Ascending aorta (tissue), 2 donors: ENCODE measurements at places on chromosomes 11 and 22.

DNA sequence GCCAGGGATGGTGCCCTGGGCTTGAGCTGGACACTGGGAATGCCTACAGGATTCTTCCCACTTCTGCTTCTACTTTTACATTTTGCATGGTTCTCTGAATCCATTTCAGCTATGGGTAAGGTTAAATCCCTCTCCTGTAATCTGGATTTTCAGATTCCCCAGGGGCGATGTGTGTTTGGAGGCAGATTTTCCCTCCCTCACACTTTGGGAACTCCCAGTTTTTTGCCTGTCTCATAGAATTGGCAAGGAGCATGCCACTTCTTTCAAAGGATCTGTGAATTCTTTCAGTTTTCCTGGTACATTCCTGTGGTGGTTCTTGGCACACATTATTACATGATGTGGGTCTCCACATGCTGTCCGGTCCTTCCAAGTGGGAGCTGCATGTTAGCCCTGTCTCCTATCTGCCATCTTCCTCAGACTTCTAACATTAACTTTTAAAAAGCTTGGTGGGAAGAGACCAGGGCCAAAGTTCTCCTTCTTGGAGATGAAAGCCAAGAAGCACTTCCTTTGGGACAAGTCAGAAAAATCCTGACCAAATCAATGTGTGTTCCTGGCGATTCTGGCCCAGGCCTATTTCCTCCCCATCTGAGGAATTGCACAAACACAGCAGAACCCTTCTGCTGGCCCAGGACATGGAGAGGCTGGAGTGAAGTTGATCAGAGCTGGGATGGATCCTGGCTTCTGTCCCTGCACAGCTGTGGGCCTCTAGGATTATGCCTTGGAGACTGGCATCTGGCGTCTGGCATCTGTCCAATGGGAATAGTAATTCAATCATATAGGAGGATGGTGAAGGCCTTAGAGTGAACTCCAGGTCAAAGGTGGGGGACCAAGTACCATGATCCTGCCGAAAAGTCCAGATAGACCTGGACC is 5.4 kb upstream of the APOL2 start:
- H3K4me1 ChIP-seq = peaks cover 17% of the 10 kb centered on the region
- no peaks in the 10 kb centered on the region for H3K36me3 ChIP-seq

DNA sequence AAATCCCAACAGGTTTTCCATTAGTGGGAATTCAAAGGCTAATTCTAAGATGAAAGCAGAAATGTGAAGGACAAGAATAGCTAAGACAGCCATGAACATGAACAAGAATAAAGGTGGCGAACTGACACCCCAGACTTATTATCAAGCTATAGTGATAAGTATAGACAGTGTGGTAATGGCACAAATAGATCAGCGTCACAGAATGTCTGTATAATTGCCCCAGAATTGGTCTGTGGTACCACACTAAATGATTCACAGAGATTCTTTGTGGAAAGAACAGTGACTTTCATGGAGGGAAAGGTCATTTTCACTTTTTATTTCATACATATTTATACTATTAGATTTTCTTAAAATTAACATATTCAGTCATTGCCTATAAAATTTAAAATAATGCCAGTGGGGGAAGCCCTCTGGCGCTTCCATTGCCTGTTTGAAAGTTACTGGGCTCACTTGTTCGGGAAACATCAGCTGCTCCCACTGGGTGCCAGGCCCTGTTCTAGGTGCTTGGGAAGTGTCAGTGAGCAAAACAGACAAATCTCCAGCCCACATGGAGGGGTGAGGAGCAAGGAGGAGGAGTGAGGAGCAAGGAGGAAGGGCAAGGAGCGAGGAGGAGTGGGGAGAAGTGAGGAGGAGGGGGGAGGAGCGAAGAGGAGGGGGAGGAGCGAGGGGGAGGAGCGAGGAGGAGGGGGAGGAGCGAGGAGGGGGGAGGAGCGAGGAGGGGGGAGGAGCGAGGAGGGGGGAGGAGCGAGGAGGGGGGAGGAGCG is 11.3 kb upstream of the NLRP6 start:
- no peak for DNase-seq
- H3K4me1 ChIP-seq = no peaks in the 10 kb centered on the region
- no peaks in the 10 kb centered on the region for H3K36me3 ChIP-seq

- H3K27me3 ChIP-seq = no peaks in the 10 kb centered on the region
- H3K4me1 ChIP-seq = no peaks in the 10 kb centered on the region
- no peaks in the 10 kb centered on the region for H3K36me3 ChIP-seq
- H3K4me3 ChIP-seq = no peak overlapping the region
- H3K27ac ChIP-seq = no peak overlapping the region
Measured at GRCh38 chr22:46454504-46455269, 82.7 kb downstream of the CELSR1 start.

DNA sequence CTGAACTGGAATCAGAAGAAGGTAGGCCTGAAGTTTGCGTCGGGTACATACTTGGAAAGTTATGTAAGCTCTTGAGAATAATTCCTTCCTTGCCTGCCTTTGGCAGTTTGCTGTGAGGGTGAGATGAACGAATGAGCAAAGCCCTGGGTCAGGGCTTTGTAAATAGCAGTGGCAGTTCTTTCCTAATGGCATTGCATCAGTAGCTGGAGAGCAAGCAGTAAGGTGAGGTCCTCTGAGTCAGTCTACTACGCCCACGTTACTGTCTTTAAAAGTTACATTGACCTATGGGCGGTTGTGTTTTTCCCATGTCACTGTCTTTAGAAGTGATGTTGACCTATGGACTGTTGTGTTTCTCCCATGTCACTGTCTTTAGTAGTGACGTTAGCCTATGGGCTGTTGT is 179.1 kb upstream of the E2F8 start:
- no peak overlapping the region for H3K27ac ChIP-seq
- no peak overlapping the region for H3K4me3 ChIP-seq
- H3K4me1 ChIP-seq = no peaks in the 10 kb centered on the region
- DNase-seq = no peak
- H3K36me3 ChIP-seq = no peaks in the 10 kb centered on the region

GRCh38 chr22:27032091-27032761 is 374.8 kb downstream of the MIAT start:
- no peaks in the 10 kb centered on the region for H3K27me3 ChIP-seq
- peaks cover 2% of the 10 kb centered on the region for H3K4me1 ChIP-seq
- no peaks in the 10 kb centered on the region for H3K36me3 ChIP-seq

GRCh38 chr11:130220311-130221035 is 60.9 kb downstream of the ST14 start:
- H3K36me3 ChIP-seq = no peaks in the 10 kb centered on the region
- no peaks in the 10 kb centered on the region for H3K27me3 ChIP-seq
- H3K27ac ChIP-seq = no peak overlapping the region
- no peak for DNase-seq
- H3K4me3 ChIP-seq = no peak overlapping the region

DNA sequence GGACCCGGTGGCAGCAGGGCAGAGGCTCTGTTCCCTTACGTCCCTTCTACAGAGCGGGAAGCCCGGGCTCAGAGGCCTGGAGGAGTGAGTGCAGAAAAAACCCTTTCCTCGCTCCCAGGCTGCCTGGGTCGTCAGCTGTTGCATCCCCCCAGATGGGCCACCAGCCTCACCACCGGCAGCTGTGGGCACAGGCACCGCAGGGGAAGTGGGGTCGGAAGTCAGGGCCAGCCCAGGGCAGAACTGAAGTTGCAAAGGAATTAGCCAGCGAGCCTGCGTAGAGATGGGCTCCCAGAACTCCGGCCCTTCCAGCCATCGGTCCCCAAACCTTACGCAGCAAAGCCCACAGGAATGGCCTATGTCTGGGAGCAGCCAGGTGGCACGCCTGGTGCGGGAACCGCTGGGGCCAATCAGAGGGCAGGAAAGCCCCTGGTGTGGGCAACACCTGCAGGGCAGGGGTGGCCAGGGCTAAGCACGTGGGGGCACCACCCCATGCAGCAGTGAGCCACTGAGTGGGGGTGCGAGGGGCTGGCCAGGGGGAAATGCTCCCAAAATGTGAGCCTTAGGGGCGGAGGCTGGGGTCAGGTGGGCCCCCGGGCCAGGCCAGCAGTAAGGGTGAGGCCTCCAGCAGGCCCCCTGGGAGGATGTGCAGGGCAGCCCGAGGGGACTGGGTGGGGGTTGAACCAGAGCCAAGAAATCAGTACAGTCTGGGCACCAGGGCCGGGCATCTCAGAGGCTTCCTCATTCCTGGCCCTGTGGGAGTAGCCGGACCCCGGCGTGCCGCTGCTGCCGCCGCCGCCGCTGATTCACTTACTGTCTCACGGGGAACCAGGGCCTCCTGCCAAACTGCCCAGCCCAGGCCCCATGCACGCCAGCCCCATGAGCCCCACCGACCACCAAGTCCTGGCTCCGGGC is 58.2 kb downstream of the WNT7B start:
- H3K4me1 ChIP-seq = no peaks in the 10 kb centered on the region
- DNase-seq = no peak
- H3K27me3 ChIP-seq = no peaks in the 10 kb centered on the region
- no peak overlapping the region for H3K27ac ChIP-seq
- no peaks in the 10 kb centered on the region for H3K36me3 ChIP-seq
- no peak overlapping the region for H3K4me3 ChIP-seq

DNA sequence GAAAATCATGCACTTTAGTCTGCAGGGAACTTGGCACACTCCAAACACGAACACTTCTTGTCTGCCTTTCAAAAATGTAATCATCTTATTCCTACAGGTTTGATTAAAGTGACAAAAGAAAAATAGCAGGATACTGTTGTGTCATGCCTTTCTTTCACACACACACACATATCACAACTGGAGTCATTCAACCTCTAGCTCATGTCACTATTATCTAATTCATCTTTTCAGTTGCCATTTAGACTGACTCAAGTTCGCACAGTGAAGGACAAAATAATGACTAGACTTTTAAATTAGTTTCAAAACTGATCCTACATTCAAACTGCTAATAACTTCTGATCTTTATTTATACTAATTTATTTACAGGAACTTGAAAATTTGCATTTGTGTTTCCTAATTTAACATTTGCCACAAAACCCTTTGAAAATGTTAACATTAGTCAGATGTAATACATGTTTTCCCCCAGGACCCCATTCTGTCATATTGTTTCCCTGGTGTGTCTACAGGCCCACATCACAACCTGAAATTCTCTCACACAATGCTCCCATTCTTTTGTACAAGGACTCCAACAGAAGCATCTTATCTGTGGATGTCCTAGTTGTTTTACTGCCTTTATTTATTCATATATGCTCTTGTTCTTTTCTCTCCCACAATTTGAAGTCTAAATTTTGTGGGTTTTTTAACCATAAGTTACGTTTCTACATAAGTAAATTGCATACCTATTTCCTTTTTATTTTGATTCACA is 171.1 kb downstream of the GRIA4 start:
- H3K4me1 ChIP-seq = no peaks in the 10 kb centered on the region
- H3K36me3 ChIP-seq = no peaks in the 10 kb centered on the region
- no peaks in the 10 kb centered on the region for H3K27me3 ChIP-seq
- no peak for DNase-seq

DNA sequence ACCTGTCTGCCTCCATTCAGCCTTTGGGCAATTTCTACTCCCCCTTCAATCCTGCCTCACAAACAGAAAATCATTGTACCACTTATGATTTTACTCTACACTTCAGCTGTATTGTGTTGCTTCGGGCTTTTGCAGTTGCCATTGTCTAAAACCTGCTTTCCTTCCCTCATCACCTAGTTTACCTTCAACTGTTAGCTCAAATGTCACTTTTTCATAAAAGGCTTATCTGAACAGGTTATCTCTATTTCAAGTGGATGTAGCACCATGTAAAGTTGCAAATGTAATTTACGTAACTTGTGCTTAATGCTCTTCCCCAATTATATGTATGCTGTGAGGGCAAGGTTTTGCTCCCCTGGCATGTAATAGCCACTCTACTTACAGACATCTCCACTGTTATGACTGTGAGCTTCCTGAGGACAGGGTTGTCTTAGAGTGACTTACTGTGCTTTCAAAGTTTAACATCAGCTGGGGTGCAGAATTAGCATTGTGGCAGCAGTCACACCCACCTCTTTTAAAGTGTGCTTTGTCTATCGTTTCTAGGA is 5.4 kb downstream of the RPS25 start:
- no peak overlapping the region for H3K4me3 ChIP-seq
- no peak for DNase-seq
- H3K4me1 ChIP-seq = peaks cover 15% of the 10 kb centered on the region

- peak overlapping the region; percentile 48 for H3K4me3 ChIP-seq
- DNase-seq = peak; percentile 63
- no peaks in the 10 kb centered on the region for H3K27me3 ChIP-seq
Measured at GRCh38 chr11:111923951-111924350, 5.2 kb downstream of the C11orf52 start.

DNA sequence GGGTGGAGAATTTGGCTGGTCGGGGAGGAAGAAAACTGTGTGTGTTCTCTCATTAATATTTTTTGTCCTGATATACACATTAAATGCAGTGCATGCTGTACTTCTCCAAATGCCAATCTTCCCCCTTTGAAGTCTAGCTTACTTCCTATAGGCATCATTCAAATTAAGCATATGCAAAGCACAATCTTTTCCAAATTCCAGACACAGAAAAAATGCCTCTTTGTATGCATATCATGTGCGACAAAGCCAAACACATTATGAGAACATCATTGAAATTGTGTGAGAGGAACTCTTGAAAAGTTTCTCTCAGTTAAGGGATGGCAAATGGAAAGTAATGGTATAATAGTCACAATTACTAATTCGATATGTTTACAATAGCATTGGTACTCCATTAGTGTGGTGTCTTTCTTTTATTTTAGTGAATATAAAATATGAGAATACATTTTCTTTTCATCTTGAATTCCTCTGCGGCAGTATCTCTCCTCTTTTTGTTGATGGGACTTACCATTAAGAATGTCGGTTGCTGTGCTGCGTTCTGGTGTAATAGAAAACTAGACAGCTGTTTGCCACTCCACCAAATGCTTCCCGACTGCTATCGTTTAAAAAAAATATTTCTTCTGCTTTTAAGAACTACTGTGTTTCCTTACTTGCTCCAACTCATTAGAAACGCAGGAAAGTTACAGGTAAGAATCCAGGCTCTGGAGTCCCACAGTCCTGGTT is 19.3 kb upstream of the NRIP3 start:
- no peak overlapping the region for H3K27ac ChIP-seq
- H3K4me3 ChIP-seq = no peak overlapping the region
- no peaks in the 10 kb centered on the region for H3K36me3 ChIP-seq
- H3K27me3 ChIP-seq = no peaks in the 10 kb centered on the region
- no peak for DNase-seq

DNA sequence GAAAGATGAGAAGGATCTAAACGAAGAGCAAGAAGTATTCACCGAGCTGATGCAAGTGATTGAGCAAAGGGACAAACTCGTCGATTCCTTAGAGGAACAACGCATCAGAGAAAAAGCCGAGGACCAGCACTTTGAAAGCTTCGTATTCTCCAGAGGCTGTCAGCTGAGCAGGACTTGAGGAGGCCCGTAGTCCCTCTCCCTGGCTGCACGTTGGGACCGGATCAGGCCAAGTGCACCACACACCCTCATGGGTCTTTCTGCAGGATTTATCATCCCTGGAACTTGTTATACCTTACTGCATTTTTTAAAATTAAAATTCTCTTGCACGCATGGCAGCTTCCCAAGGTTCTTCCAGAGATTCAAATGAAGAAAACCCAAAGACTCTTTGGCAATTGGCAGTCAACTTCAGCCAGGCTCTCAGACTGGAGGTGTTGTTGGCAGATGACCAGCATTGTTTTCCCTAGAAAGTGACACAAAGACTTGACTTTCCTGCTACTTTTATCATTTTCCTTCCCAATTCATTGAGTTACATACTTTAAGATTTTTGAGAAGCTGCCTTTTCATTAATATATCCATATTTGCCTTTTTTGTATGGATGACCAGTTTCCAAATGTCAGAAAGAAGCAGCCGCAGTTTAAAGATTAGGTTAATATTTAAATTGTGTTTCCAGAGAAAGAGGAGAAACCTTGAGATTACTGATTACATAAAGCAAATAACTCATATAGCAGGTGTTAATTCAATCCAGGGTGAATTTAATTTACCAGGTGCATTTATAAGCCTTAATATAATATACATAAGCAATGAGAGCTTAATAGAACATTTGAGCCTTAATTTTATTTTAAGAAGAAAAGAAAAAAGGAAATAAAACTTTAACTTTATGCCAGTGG is 18.8 kb upstream of the PARVA start:
- H3K4me3 ChIP-seq = no peak overlapping the region
- H3K27me3 ChIP-seq = no peaks in the 10 kb centered on the region
- no peaks in the 10 kb centered on the region for H3K4me1 ChIP-seq
- H3K36me3 ChIP-seq = no peaks in the 10 kb centered on the region
- DNase-seq = no peak
